ENCODE measurements at places on chromosomes 5 and 9.

DNA sequence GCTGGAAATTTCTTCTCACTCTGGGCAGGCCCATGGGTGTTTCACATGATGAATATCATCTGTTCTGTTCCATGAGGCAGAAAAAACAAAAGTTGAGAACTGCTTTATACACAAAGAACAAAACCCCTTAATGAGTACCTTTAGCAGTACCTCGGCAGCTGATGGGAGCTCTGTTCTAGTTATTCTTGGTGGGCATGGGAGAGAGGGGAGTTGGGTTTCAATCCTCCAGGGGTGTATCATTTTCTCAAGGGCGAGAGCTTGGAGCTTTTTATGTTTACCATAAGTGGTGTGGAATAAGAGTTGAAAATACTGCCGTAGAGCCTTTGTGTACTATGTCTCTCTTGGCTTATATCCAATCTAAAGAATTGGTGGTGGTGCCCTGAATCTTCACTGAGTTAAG lies 103.3 kb upstream of the ZNF608 start:
- DNase-seq = no peak

DNA sequence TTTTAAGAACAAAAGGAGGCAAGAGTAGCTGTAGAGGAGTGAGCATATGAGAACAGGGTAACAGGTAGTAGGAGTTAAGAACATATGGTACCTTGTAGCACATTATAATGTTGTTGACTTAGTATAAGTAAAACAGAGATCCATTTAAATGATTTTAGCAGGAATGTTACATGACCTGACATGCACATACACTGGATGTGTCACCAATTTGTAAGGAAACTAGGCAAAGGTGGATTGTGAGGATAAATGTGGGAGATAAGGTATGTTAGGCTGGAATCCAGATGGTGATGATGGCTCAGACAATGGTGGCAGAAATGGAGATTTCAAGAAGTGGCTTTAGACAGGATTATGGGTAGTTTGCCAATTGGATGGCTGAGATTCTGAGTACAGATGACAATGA lies 443.1 kb upstream of the DAB2 start:
- DNase-seq = no peak

- DNase-seq = no peak
These were observed 85.4 kb upstream of the EQTN start for GRCh38 chr9:27382308-27382707.

GRCh38 chr5:8752595-8752994 lies 793.3 kb downstream of the SEMA5A start:
- DNase-seq = no peak

DNA sequence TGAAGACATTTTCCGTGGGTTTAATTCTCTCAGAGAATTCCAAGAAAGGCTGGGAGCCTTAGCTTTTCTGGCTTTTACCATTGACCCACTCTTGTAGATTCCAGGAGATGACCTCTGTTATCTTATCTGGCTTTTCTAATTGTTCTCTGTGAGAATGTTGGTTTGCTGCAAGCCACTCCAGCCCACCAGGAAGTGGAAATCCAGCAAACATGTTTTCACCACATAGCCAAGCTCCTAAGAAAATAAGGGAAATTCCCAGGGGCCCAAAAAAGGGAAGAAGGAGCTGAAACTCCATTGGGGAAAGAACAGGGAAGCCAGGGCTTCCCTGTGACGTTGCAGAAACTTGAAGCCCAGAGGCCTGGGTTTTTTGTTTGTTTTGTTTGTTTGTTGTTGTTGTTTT lies 19.7 kb downstream of the GPR107 start:
- no peak for DNase-seq

DNA sequence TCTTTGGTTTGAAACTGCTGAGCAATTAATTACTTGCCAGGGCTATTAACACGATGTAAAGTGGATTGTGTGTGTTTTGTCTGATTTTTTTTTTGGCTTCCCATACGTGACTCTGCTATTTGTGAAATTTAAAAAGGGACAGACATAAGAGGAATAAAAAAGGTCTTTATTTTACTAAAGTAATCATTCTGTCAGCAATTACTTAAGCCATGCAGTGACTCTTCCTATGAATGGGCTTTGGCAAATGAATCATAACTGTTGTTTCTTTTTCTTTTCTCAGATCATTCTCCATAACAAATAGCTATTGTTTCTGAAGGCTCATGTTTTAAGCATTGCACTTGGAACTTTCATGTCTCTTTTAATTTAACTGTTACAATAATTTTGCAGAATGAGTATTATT lies 461.3 kb upstream of the RORB start:
- DNase-seq = no peak

DNA sequence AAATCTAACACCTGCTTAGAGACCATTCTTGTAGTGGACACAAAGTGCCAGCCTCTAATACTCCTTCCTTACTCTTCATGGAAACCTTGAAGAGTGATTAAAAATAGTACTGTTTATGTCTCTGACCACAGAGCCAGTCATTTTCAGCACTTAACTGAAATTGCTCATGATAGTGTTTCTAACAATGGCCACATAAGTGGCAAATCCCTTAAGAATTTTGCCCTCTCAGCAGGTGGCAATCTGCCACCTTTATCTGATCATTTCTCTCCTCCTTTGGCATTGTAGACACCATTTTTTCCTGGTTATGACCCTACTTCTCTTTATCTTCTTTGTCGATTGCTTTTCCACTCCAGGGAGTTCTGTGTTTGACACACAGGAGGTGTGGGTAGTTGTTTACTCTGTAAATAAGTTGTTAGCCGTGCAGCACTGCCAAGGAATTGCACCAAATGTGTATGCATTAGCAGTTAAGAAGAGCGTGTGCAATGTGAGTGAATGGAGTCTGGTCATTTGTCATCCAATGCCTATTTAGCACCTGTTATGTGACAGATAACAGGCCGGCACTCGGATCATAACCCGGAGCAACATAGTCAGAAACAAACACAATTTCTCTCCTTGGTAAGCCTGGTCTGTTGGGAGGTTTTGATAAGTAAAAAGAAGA lies 36.8 kb upstream of the STARD4 start:
- DNase-seq = no peak

- no peak for DNase-seq
These were observed 172.8 kb downstream of the COL23A1 start for GRCh38 chr5:178417391-178417811.

Data from CD4-positive, alpha-beta T cell treated with Interleukin-10 for 1 hour (primary cell).